NCI-H510A (cell line): ENCODE measurements at places on chromosomes 12 and 14.

DNA sequence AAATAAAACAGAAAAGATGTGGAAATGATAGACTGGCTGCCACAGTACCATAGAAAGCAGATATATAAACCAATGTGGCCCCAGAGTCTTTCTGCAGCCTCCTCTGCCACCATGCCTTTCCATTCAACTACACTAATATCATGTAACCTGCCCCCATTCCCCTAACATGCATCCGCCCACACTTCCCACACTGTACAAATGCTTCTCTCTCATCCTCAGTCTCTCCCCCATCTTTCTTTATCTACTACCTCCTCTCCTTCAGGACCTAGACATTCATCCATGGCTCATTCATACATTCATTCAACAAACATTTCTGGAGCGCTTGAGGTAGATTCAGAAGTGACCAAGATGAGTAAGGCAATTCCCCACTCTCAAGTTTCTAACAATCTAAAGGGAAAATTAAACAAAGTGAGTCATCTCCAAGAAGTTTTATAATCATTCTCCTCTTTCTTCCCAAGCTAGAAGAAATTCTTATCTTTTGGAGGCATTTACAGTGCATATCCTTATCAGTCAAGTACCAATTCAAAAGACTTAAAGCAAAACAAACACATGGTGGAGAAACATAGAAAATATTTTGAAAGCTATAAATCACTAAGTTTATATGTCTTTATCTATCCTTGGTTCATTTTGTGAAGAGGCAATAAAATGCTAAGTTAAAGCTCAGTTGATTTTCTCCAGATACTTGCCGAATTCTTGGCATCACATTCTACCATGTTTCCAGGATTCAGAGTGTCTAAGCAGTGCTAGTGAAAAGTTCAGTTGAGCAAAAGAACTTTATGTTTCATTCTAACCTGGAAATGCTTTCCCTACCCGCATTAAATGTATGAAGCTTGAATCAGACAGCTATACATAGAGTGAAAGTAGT, 70.5 kb upstream of the FRMD6 start:
- DNase-seq = no peak

GRCh38 chr14:52960627-52961026, 9.8 kb upstream of the FERMT2 start:
- no peak for DNase-seq

GRCh38 chr14:28751467-28752058, 15.0 kb upstream of the FOXG1 start:
- peak; percentile 72 for DNase-seq

- no peak for DNase-seq
Measured at GRCh38 chr14:62409626-62410300, 635.5 kb downstream of the KCNH5 start.

DNA sequence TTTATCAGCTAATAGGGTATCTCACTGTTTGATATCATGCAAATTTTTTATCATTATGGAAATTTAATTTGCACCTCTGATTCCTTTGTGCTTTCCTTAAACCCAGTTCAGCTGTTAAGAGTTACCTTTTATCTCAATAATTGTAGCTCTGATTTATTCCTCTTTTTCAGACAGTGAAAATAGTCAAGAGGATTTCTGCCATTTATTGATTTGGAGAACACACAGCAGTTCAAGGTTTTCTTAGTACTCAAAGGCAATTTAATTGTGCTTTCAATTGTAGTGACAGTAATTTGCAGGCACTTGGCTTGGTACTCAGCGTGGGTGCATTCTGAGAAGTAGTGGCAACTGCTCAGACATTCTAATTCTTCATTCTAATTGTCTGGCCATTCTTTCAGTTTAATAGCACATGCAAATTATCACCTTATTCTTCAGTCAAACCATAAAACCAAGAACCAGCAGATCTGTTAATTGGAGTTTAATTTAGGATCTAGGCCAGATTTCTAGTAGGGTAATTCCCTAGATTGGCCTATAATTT, 709.3 kb downstream of the RPS29 start:
- no peak for DNase-seq

- no peak for DNase-seq
Measured at GRCh38 chr12:104329707-104330532, 26.4 kb downstream of the EID3 start.

GRCh38 chr14:65791191-65791981, 378.9 kb downstream of the FUT8 start:
- DNase-seq = no peak

DNA sequence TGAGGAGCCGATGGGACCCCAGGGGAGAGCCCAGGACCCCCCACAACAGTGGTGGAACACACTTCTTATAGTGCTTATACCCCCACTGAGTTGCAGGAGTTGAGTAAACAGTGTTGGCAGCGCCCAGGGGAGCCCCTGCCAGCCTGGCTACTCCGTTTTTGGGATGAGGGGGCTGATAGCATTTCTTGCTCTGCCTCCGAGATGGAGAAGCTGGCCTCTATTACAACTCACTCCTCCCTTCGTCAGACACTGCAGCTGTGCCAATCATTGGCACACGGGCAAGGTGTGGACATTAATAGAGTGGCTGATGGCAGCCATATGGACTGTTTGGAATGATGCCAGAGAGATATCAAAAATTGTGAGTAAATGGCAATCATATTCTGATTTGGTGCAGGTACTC, 94.9 kb upstream of the TMPO start:
- no peak for DNase-seq

DNA sequence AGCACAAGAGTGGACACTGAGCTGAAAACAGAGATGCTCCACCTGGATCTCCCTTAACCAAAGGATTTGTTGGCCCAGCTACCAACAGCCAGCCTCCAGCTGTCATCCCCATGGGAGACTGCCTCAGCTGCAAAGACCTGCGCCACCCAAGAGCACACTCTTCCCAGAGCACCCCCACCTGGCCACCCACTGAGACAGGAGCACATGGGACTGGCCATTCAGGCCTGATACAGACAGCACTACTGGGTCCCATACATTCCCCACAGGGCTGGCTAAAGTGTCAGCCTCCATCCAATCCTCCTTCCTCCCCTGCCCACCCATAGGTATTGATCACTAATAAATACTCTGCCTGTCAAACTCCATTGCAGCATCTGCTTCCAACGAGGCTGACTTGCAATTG, 241.5 kb downstream of the BCL11B start:
- DNase-seq = no peak

GRCh38 chr14:93946104-93946503, 19.0 kb downstream of the FAM181A start:
- no peak for DNase-seq

GRCh38 chr12:30806989-30807694, 52.4 kb upstream of the CAPRIN2 start:
- peak; percentile 7 for DNase-seq

DNA sequence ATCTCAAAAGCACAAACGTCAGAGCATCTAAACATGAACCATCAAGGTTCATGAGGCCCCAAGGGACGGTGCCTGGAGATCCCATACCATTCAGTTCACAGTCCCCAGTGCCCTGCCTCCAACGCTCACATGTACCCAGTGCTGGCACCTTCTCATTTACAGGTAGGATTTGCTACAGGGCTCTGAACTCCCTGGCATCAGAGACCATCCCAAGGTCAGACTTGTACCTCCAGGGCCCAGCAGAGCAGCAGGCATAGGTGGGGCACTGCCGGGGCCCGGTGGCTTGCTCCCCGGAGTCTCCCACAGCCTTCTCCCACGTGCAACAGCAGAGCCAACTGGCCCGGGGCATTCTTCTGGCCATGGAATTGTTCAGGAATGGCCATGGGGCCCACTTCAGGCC, 114.8 kb downstream of the BCL11B start:
- no peak for DNase-seq

DNA sequence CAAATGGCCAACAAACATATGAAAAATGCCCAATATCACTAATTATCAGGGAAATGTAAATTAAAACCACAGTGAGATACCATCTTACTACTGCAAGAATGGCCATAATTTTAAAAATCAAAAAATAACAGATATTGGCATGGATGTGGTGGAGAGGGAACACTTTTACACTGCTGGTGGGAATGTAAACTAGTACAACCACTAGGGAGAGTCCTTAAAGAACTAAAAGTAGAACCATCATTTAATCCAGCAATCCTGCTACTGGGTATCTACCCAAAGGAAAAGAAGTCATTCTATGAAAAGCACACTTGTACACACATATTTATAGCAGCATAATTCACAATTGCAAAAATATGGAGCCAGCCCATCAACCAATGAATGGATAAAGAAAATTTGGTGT, 459.7 kb downstream of the GXYLT1 start:
- DNase-seq = no peak

DNA sequence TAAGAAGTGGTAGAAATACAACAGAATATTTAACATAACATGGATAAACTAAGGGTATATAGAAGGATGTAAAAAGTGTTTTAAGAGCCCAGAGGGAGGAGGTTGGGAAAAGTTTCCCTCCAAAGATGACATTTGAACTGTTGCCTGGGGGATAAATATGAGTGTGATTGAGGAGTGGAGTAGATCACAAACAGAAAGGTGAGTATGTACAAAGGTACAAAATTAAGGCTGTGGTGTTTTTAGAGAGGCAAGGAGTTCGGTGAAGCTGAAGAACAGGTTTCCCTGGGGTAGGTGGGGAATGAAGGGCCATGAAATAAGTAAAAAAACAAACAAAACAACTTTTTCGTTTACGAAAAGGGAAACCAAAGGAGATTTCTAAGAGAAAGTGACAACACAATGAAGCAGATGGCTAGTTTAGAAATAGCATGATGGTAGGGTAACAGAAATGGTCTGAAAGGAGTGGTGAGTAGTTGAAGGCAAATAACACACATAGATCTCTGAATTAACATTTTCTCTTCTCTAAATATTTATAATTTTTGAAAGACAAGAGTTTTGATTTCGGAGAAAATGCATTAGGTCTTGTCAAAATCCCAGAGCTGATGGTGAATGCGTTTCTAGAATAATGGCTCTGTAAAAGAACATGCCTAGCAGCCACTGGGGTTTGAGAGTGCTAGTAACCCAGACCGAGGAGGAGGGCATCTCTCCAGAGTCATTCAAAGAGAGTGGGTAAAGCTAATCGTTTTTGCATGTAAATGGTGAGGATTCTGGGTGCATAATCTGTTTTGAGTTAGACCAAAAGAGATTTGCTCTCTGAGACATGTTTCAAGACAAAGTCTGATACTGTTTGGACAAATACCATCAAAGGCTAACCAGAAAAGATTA, 240.4 kb upstream of the DCN start:
- DNase-seq = no peak

- DNase-seq = no peak
Measured at GRCh38 chr12:108722992-108723766, 8.1 kb downstream of the CORO1C start.

DNA sequence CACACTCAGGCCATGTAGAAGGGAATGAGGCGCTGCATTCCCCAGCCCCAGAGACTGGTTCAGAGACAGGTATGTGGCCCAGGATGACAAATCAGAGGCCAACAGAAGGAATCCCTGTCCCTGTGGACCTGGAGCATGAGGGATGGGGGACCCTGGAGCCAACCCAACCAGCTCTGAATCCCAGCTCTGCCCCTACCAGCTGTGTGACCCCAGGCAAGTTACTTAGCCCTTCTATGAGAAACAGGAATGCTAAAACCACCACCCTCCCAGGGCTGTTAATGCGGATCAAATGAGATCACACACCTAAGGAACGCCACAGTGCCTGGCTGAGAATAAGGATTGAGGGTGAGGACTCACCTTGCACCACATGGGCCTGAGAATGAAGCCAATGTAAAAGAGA, 15.6 kb downstream of the ITPK1 start:
- DNase-seq = no peak

DNA sequence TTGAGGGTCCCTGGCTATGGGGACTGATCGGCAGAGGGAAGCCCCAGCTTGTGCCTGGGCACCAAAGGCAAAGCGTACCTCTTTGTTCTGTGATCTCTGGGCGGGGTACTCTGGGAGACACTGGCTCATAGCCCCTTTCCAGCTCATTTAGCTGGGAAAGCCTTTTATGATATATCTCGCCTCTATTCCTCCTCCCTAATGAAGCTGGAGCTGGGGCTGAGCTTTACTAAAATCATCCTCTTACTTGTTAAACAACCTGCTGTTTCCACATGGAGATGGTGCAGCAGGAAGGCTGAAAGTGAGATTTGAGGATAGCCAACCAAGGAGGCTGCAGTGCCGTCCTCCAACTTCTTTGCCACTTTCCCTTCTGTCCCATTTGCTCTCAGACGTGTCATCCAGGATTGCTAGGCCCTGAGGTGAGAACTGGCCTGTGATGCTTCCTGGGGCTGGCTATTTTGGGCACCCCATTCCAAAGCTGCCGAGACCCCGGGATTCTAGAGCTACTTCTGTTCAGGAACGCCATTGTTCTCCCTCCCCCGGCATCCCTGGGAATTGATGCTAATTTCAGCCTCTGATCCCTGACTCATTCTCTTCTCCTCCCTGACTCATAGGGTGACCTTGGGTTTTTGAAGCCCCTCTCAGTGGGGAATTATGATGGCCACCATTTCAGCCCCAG, 16.0 kb downstream of the PDE1B start:
- no peak for DNase-seq

DNA sequence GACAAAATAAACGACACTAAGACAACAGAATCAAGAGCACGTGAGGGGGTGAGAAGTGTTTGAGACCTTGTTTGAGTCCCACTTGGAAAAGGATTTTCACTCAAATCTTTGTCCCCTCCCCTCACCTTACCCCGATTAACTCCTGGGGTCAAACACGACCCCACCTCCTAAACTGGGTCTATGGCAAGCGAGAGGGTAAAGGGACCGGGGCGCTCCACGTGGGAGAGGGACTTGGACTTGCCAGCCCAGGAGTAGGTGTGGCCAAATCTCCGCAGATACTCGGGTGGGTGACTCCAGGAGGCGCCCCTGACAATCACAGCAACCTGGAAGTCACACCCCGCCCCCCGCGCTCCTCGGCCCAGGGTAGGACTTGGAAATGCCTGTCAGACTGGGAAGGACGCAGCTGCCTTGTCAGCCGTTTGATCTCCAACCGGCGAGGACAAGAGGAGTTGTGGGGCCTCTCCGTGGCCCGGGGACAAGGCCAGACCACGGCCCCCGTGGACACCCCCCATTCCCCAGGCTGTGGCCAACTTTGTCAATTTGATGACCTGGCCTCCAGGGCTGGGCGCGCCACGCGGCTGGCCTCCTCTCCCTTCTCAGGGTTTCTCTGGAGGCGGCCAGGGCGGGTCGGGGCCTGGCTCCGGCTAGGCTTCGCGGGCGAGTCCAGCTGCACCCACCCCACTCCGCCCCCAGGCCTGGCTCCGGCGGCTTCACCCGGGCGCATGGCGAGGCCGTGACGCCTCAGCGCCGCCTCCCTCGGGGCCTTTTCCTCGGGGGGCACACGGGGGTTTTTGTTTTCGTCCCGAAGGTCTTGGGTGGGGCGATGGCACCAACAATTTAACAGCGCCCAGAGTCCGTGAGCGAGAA, 1.1 kb upstream of the BCL11B start:
- peak; percentile 28 for DNase-seq

- peak; percentile 90 for DNase-seq
Measured at GRCh38 chr12:96219700-96220206, 25.6 kb downstream of the ELK3 start.

GRCh38 chr12:91316161-91316906, 133.7 kb upstream of the DCN start:
- DNase-seq = no peak

- no peak for DNase-seq
Measured at GRCh38 chr12:32240831-32241230, 134.2 kb downstream of the BICD1 start.

- DNase-seq = no peak
Measured at GRCh38 chr12:40216516-40217288, 8.1 kb upstream of the LRRK2 start.
